Right lobe of liver (tissue), 6 donors: ENCODE measurements at places on chromosomes 7 and 10. TPM values are rescaled to one million over a fixed set of nuclear protein-coding genes. Genes with fewer than 3 reads are reported as not detected.

- H3K4me1 ChIP-seq: no peaks in the 10 kb centered on the region
- H3K27me3 ChIP-seq: no peaks in the 10 kb centered on the region
- no peaks in the 10 kb centered on the region for H3K36me3 ChIP-seq
- H3K4me3 ChIP-seq: no peak overlapping the region
Observed at GRCh38 chr7:115831371-115831770, 199.2 kb downstream of the TFEC start.

GRCh38 chr7:125934955-125935354, 1005.3 kb upstream of the POT1 start:
- H3K36me3 ChIP-seq: no peaks in the 10 kb centered on the region
- H3K27ac ChIP-seq: no peak overlapping the region
- no peaks in the 10 kb centered on the region for H3K27me3 ChIP-seq
- DNase-seq: no peak
- no peaks in the 10 kb centered on the region for H3K4me1 ChIP-seq
- no peak overlapping the region for H3K4me3 ChIP-seq

DNA sequence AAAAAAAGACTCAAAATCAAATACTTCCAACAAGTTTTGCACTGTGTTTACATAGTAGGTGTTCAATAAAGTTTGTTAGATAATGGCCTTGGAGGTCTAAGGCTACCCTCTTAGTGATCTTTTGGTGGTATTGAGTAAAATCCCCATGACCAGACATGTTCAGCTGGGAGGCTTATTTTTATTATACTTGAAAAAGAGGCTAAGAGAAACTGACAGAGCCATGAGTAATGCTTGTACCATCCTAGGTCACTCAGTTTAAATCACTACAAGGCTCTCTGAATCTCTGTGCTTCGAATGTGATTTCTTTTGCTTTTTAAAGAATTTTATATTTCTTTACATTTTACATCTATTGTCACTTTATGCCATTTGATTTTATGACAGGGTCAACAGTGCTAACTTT, 90.5 kb downstream of the TWIST1 start:
- no peak overlapping the region for H3K27ac ChIP-seq
- DNase-seq: no peak
- H3K4me1 ChIP-seq: no peaks in the 10 kb centered on the region
- H3K27me3 ChIP-seq: no peaks in the 10 kb centered on the region
- H3K36me3 ChIP-seq: no peaks in the 10 kb centered on the region

- H3K27ac ChIP-seq: no peak overlapping the region
- no peak for DNase-seq
- H3K36me3 ChIP-seq: no peaks in the 10 kb centered on the region
- no peaks in the 10 kb centered on the region for H3K4me1 ChIP-seq
- no peak overlapping the region for H3K4me3 ChIP-seq
Observed at GRCh38 chr7:18494821-18495408, 634 bp upstream of the HDAC9 start.

- no peaks in the 10 kb centered on the region for H3K4me1 ChIP-seq
- no peak overlapping the region for H3K4me3 ChIP-seq
- DNase-seq: no peak
- H3K36me3 ChIP-seq: no peaks in the 10 kb centered on the region
- H3K27ac ChIP-seq: no peak overlapping the region
Observed at GRCh38 chr7:51186531-51186930, 130.1 kb downstream of the COBL start.

DNA sequence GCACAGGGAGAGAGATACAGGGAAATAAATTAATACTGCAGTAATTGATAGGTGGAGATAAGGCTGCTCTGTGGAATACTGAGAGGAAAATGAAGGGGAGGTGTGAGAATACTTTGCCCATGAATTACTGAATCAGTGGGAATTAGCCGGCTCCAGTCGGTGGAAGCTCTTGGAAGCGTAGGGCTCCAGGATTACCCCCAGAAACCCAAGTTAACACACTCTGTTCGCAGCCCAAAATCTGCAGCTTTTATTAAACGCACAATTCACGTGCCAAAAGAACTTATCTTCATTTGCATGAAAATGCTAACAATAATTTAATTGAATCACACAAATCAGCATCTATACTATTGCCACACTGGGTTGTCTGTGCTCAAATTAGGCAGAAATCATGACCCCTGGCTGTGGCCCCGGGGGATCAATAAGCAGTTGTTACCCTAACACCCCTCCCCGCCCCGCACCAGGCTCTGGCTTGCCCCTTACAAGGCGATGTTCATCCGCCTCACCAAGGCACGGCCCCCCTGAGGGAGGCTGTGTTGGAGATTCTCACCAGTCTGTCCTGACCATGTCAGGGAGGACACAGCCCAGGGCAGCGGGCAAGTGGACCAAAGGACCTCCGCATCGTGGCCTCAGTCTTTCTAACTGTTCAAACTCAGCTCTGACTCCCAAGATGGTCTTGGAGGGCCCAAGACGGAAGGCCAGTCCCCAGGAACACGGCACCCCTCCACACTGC, 48.4 kb upstream of the MGMT start:
- no peak overlapping the region for H3K4me3 ChIP-seq
- no peaks in the 10 kb centered on the region for H3K4me1 ChIP-seq
- DNase-seq: no peak
- H3K27me3 ChIP-seq: no peaks in the 10 kb centered on the region
- H3K36me3 ChIP-seq: no peaks in the 10 kb centered on the region

- no peak overlapping the region for H3K4me3 ChIP-seq
- H3K4me1 ChIP-seq: no peaks in the 10 kb centered on the region
- DNase-seq: no peak
- H3K36me3 ChIP-seq: no peaks in the 10 kb centered on the region
Observed at GRCh38 chr10:121796342-121796741, 131.5 kb downstream of the ATE1 start.

PNLIP gene
- total RNA-seq: not detected

HABP2 gene
- total RNA-seq: 322 TPM
